Spleen (tissue), 13 donors: ENCODE measurements at places on chromosomes 12 and 14. TPM values are rescaled to one million over a fixed set of nuclear protein-coding genes. Genes with fewer than 3 reads are reported as not detected.
A peak's percentile ranks its signal among the peaks of the same experiment; 100 is the strongest.

GRCh38 chr12:9760699-9761418 is at the start of gene CD69:
CD69 (minus strand) TSS chr12:9760901; CDS start chr12:9760820, 81 bp downstream.
- DNase-seq = peak; percentile 82
- H3K27me3 ChIP-seq = no peaks in the 10 kb centered on the region
- H3K4me1 ChIP-seq = peaks cover 87% of the 10 kb centered on the region

Gene TBX3
- total RNA-seq = 22.1 TPM

- H3K4me3 ChIP-seq = no peak overlapping the region
- peaks cover 15% of the 10 kb centered on the region for H3K4me1 ChIP-seq
- no peaks in the 10 kb centered on the region for H3K27me3 ChIP-seq
- peak; percentile 34 for DNase-seq
- H3K27ac ChIP-seq = no peak overlapping the region
- H3K36me3 ChIP-seq = peaks cover 92% of the 10 kb centered on the region
Observed at GRCh38 chr14:64733321-64733720, 29.1 kb downstream of the PLEKHG3 start.

- peaks cover 24% of the 10 kb centered on the region for H3K4me1 ChIP-seq
- no peak overlapping the region for H3K4me3 ChIP-seq
- H3K27me3 ChIP-seq = no peaks in the 10 kb centered on the region
Observed at GRCh38 chr14:74950795-74951442, 4.5 kb downstream of the PGF start.

- no peak overlapping the region for H3K4me3 ChIP-seq
- H3K27ac ChIP-seq = no peak overlapping the region
- no peaks in the 10 kb centered on the region for H3K36me3 ChIP-seq
- H3K27me3 ChIP-seq = no peaks in the 10 kb centered on the region
Observed at GRCh38 chr12:65597527-65597926, 226.8 kb upstream of the HMGA2 start.

GRCh38 chr14:69190191-69190590 is 1.1 kb upstream of the EXD2 start:
- H3K27me3 ChIP-seq = no peaks in the 10 kb centered on the region
- DNase-seq = no peak
- peaks cover 16% of the 10 kb centered on the region for H3K4me1 ChIP-seq
- H3K27ac ChIP-seq = no peak overlapping the region
- no peak overlapping the region for H3K4me3 ChIP-seq

Gene TMEM132D
- not detected for total RNA-seq

DNA sequence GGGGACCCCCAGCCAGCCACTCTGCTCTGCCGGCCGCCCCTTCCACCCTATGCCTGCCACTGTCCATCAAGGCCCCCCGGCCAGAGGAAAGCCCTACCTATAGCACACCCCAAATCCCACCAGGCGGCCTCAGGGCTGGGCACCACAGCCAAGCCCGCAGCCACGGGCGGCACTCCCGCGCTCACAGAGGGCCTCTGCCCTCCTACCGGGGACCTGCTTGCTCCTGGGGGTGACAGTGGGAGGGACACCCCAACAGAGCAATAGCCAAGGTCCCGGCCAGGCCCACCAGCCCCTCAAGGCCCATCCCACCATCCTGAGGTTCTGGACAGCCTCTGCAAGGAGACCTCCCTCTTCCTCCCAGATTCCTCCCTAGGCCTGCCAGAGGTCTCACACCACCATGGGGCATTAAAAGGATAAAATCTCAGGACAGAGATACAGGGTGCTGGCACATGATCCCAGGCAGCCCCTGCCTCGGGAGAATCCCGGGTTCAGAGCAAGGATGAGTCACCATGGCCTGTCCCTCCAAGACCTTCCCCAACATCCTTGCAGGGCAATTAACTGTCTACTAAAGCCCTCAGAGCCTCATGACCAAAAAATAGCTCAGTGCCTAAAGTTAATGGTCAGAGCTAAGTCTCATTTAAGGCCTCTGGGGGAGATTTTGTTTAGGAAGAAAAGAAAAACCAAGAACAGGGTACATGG is 17.1 kb downstream of the CCDC85C start:
- DNase-seq = no peak
- no peaks in the 10 kb centered on the region for H3K36me3 ChIP-seq
- no peaks in the 10 kb centered on the region for H3K27me3 ChIP-seq
- H3K4me3 ChIP-seq = no peak overlapping the region

DNA sequence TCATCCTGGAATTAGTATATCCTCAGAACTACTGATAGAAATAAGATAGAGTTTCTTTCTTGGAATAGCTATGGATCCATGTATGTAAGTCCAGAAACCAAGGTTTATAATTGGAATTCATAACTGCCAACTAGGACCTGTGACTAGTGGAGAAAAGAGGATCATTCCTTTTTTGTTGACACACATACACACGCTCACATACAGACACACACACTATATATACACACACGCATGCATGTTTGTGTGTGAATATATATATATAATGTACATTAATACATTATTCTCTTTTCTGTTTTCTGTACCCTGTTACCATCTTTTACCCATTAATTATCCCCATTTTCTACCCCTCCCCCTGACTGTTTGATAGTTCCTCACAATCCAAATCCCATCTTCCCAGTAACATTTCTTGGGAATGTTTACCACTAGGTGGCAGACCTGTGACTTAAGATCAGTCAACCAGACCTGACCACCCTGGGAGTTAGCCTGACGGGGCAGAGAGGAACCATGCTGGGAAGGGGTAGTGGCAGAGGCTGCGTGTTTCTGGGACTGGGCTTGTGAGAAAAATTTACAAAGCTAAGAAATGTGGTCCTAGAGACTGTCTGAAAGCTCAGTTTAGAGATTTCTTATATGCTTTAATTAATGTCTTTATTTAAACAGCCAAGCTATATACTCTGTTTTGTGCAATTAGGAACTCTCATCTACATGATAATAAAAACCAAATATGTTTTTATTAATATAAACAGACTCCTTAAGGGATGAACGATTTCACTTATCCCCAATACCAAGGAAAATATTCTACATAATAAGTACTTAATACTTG is 308.0 kb downstream of the PPFIA2 start:
- no peaks in the 10 kb centered on the region for H3K27me3 ChIP-seq
- no peaks in the 10 kb centered on the region for H3K36me3 ChIP-seq

GRCh38 chr12:12642916-12643315 is 31.2 kb downstream of the CREBL2 start:
- no peak overlapping the region for H3K4me3 ChIP-seq
- no peak for DNase-seq
- no peaks in the 10 kb centered on the region for H3K4me1 ChIP-seq
- peaks cover 41% of the 10 kb centered on the region for H3K36me3 ChIP-seq
- no peak overlapping the region for H3K27ac ChIP-seq
- H3K27me3 ChIP-seq = no peaks in the 10 kb centered on the region

DNA sequence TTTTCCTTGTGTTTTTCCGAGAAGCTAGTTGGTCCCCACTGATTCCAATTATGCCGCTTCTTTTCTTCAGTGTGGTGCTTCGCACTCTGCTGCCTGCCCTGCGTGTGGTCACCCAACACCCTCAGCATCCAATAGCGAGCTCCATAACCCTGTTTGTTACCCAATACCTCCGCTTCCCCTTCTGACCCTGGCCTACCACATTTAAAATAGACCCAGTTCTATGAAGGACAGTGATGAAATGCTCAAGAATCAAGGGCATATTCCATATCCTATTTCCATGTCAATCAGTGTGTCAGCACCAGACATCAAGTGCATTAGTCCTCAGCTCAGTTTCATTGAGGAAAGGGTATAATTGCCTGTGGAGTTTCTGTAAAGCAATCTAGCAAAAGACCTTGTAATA is 9.5 kb downstream of the NDRG2 start:
- no peak overlapping the region for H3K4me3 ChIP-seq
- H3K27ac ChIP-seq = peak overlapping the region; percentile 19
- H3K36me3 ChIP-seq = peaks cover 12% of the 10 kb centered on the region
- peaks cover 51% of the 10 kb centered on the region for H3K4me1 ChIP-seq
- no peak for DNase-seq

Gene CCDC177
- not detected for total RNA-seq

DNA sequence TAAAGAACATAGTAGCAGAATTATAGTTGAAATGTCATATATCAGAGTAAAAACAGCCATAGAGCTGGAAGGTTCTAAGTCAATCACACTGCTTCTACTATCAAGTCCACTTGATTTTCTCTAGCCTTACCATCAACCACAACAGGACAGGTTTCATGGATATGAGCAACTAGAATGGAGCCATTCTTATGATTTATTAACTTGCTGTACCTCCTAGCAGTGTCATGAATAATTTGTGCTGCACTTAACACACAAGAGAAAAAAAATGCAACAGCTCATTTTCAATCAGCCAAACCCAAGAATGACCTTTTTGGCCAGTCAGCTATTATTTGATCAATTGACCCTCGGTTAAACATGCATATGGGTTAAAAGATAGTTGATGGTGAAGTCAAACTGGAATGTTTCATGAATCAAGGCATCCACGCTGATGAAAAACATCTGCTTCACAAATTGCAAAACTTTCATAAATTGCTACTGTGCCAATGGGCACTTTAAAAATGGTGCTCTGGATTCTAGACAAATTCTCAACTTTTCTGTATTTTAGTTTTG is 55.4 kb upstream of the CCDC198 start:
- no peaks in the 10 kb centered on the region for H3K36me3 ChIP-seq
- DNase-seq = no peak
- no peak overlapping the region for H3K4me3 ChIP-seq
